ENCODE measurements at places on chromosomes 7 and 10.

DNA sequence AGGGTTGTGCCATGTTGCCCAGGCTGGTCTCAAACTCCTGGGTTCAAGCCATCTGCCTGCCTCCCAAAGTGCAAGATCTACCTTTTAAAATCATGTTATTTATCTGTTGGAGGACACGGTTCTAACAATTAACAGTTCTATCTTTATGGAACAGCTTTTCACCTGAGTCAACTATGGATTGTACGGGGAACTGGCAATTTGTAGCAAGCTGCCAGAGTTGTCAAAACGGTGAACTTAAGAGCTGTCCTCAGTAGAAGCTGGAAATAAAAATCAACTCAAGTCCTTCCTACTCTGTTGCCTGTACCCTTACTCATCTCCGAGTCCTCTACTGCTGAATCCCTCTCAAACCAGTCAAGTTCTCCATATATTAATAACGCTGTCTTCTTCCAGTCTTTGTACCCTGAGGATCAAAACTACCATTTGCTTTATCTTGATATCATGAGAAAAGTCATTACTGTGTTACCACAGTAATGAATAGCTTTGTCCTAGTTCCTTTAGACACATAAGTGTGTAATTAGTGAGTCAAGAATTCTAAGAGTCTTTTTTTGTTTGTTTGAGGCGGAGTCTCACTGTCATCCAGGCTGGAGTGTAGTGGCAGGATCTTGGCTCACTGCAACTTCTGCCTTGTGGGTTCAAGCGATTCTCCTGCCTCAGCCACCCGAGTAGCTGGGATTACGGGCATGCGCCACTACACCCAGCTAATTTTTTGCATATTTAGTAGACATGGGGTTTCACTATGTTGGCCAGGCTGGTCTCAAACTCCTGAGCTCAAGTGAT is 28.2 kb downstream of the HBP1 start:
- H3K4me1 ChIP-seq: no peaks in the 10 kb centered on the region
- no peaks in the 10 kb centered on the region for H3K27me3 ChIP-seq
- no peak overlapping the region for H3K4me3 ChIP-seq
- H3K36me3 ChIP-seq: no peaks in the 10 kb centered on the region
- H3K27ac ChIP-seq: peak overlapping the region; percentile 51

DNA sequence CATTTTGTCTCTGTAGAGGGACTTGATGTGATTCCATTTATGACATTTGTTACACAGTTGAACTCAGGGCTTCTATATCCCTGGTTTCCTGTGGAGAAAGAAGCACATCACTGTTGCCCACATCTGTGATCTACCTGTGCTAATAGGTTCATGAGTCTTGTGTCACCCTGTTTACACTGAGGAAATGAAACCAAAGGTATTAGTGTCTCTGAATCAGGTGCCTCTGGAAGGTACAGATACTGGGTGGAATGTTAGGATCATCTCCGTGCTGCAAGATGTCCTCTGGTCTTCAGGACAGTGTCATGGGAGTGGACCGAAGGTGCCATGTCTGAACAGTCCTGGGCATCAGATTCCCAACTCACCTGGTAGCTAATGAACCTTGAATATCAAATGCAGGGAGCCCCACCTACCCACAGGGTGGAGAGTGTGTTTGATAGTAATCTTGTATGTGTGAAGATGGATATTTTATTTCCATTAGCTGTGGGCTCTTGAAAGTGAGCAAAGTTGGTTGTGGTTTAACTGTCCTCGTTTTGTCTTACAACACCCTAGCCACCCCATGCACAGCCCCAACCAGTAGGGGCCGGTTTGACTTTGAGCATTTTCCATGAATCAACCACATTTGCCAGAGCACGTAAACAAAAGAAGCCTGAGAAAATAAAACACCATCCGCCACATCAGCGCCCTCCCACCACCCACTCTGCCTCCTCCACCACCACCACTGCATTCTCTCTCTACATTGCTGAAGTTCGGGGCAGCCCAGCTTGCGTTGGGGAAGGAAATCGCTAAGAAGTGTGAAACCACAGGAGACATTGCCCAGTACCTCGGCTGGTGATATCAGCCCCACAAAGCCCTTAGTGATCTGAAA is 40.7 kb downstream of the TARP start:
- H3K36me3 ChIP-seq: no peaks in the 10 kb centered on the region
- H3K27ac ChIP-seq: no peak overlapping the region
- no peaks in the 10 kb centered on the region for H3K27me3 ChIP-seq
- H3K4me1 ChIP-seq: no peaks in the 10 kb centered on the region
- no peak overlapping the region for H3K4me3 ChIP-seq
- peak; percentile 24 for DNase-seq

GRCh38 chr7:96414931-96415292 is 93.0 kb upstream of the SLC25A13 start:
- H3K27ac ChIP-seq: no peak overlapping the region
- H3K27me3 ChIP-seq: peaks cover 4% of the 10 kb centered on the region
- H3K36me3 ChIP-seq: no peaks in the 10 kb centered on the region
- no peak for DNase-seq

GRCh38 chr10:107417446-107417845 is 252.9 kb upstream of the SORCS1 start:
- no peaks in the 10 kb centered on the region for H3K4me1 ChIP-seq
- no peak overlapping the region for H3K27ac ChIP-seq
- no peak for DNase-seq
- H3K27me3 ChIP-seq: no peaks in the 10 kb centered on the region
- H3K4me3 ChIP-seq: no peak overlapping the region

- H3K27me3 ChIP-seq: no peaks in the 10 kb centered on the region
- no peak overlapping the region for H3K4me3 ChIP-seq
These were observed 245.5 kb upstream of the TCERG1L start for GRCh38 chr10:131556897-131557495.

DNA sequence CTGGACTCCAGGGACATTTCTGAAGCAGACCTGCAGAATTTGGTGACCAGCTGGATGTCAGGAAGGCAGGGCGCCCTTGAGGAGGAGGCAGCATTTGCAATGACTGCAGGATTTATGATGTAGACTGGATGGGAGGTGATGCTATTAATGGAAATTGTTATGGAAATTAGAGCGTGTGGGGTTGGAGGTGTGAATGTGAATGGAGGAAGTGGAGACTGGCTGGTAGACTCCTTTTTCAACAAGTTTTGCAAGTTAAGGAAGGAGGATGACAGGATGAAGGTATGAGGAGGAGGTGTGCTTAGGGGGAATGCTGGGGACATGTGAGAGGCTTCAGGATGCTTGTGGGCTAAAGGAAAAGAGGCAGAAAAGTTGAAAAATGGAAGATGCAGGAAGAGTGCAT is 137.0 kb downstream of the TMEM178B start:
- no peaks in the 10 kb centered on the region for H3K36me3 ChIP-seq
- no peaks in the 10 kb centered on the region for H3K4me1 ChIP-seq
- no peaks in the 10 kb centered on the region for H3K27me3 ChIP-seq
- no peak overlapping the region for H3K4me3 ChIP-seq
- DNase-seq: no peak

- no peak for DNase-seq
- H3K36me3 ChIP-seq: no peaks in the 10 kb centered on the region
- no peaks in the 10 kb centered on the region for H3K27me3 ChIP-seq
- H3K4me1 ChIP-seq: no peaks in the 10 kb centered on the region
These were observed 62.8 kb downstream of the EGFR start for GRCh38 chr7:55081472-55082227.

DNA sequence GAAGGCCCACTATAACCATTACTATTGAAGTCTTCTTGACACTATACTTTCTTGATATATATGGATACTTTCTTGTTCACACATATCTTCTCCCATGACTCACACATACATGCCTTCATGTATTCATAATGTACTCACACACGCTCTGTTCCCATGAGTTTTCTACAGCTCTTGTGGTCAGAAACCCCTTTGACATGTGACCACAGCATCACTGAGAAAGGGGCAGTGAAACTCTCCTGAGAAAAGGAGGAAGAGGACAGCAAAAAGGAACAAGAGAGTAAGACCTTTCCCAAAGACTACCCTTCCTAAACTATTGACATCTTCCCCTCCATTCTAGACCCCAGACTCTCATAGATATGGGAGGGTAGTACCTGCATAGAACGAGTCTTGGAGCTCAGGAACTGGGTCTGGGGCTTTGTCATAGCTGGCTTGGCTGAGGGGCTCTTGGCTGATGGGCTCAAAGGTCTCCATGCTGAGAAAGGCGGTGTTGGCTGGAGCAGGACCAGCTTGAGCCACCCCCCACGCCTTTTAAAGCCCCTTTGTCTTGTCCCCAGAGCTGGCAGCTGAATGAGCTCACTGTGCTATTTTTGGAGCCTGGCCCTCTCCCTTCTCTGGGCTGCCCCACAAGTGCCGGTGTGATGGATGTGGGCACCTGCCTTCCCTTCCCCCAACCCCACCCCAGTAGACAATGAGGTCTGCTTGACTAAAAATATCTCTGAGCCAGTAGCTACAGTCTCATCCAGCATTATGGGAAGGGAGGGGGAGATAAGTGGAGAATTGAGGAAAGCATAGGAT is 5.1 kb downstream of the SYNPO2L start:
- H3K4me3 ChIP-seq: no peak overlapping the region
- no peak overlapping the region for H3K27ac ChIP-seq
- DNase-seq: no peak
- H3K36me3 ChIP-seq: no peaks in the 10 kb centered on the region
- H3K27me3 ChIP-seq: no peaks in the 10 kb centered on the region

- H3K27ac ChIP-seq: no peak overlapping the region
- H3K27me3 ChIP-seq: no peaks in the 10 kb centered on the region
- no peaks in the 10 kb centered on the region for H3K36me3 ChIP-seq
- no peak overlapping the region for H3K4me3 ChIP-seq
- no peak for DNase-seq
These were observed 376.0 kb downstream of the TFEC start for GRCh38 chr7:115654384-115655214.

- H3K4me3 ChIP-seq: no peak overlapping the region
- H3K27ac ChIP-seq: no peak overlapping the region
- H3K27me3 ChIP-seq: no peaks in the 10 kb centered on the region
- no peak for DNase-seq
- peaks cover 17% of the 10 kb centered on the region for H3K4me1 ChIP-seq
These were observed 45.0 kb downstream of the AFAP1L2 start for GRCh38 chr10:114359041-114359952.

- H3K4me1 ChIP-seq: no peaks in the 10 kb centered on the region
- H3K27ac ChIP-seq: no peak overlapping the region
- H3K27me3 ChIP-seq: no peaks in the 10 kb centered on the region
- H3K4me3 ChIP-seq: no peak overlapping the region
- DNase-seq: no peak
These were observed 139.6 kb upstream of the GDF10 start for GRCh38 chr10:47160261-47160908.

GRCh38 chr7:130288829-130289228 is 4.1 kb upstream of the CPA4 start:
- H3K27me3 ChIP-seq: no peaks in the 10 kb centered on the region
- H3K4me1 ChIP-seq: no peaks in the 10 kb centered on the region
- DNase-seq: no peak
- no peaks in the 10 kb centered on the region for H3K36me3 ChIP-seq
- H3K4me3 ChIP-seq: no peak overlapping the region
- no peak overlapping the region for H3K27ac ChIP-seq

GRCh38 chr10:10647331-10647730 is 370.3 kb upstream of the CELF2 start:
- H3K36me3 ChIP-seq: no peaks in the 10 kb centered on the region
- no peaks in the 10 kb centered on the region for H3K27me3 ChIP-seq
- H3K27ac ChIP-seq: no peak overlapping the region
- DNase-seq: no peak

- no peaks in the 10 kb centered on the region for H3K36me3 ChIP-seq
- no peak overlapping the region for H3K27ac ChIP-seq
- H3K4me3 ChIP-seq: no peak overlapping the region
- no peak for DNase-seq
- H3K27me3 ChIP-seq: peaks cover 5% of the 10 kb centered on the region
These were observed 34.5 kb upstream of the LYZL1 start for GRCh38 chr10:29254123-29255046.

- no peak for DNase-seq
- H3K4me1 ChIP-seq: no peaks in the 10 kb centered on the region
- no peak overlapping the region for H3K4me3 ChIP-seq
These were observed 60.7 kb downstream of the DGKB start for GRCh38 chr7:14841869-14842268.

- no peak overlapping the region for H3K4me3 ChIP-seq
- H3K27me3 ChIP-seq: no peaks in the 10 kb centered on the region
- H3K4me1 ChIP-seq: no peaks in the 10 kb centered on the region
- H3K36me3 ChIP-seq: no peaks in the 10 kb centered on the region
These were observed 595.5 kb downstream of the LRMDA start for GRCh38 chr10:76026905-76027304.

DNA sequence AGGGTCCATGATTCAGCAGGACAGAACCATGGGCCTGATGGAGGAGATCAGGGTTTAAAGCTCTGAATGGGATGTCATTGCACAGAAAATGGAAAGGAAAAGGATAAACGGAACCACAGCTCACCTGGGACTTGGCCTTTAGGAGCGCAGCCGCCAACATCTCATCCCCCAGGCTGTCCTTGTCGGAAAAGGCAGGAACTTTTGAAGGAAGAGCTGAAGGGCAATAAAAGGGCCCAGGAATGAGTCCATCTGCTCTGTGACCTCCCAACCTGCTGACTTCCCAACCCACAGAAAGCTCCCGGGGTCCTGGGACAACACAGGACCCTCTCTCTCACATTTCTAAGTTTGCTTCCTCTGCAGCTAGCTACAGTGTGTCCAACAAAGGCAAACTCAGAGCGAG is 6.1 kb downstream of the ZNF3 start:
- H3K4me3 ChIP-seq: no peak overlapping the region
- peaks cover 27% of the 10 kb centered on the region for H3K36me3 ChIP-seq
- H3K27me3 ChIP-seq: no peaks in the 10 kb centered on the region
- no peak overlapping the region for H3K27ac ChIP-seq
- DNase-seq: no peak

- H3K27ac ChIP-seq: no peak overlapping the region
- no peak overlapping the region for H3K4me3 ChIP-seq
- H3K27me3 ChIP-seq: no peaks in the 10 kb centered on the region
- H3K4me1 ChIP-seq: no peaks in the 10 kb centered on the region
- DNase-seq: no peak
- no peaks in the 10 kb centered on the region for H3K36me3 ChIP-seq
These were observed 369.5 kb downstream of the ABCA13 start for GRCh38 chr7:48540746-48541145.

- no peaks in the 10 kb centered on the region for H3K27me3 ChIP-seq
- DNase-seq: no peak
- H3K4me3 ChIP-seq: no peak overlapping the region
- no peaks in the 10 kb centered on the region for H3K4me1 ChIP-seq
- H3K36me3 ChIP-seq: no peaks in the 10 kb centered on the region
These were observed 868.0 kb downstream of the KCNMA1 start for GRCh38 chr10:76769582-76769981.

GRCh38 chr7:92446869-92447344 is 375 bp upstream of the GATAD1 start:
- no peak for DNase-seq
- peak overlapping the region; percentile 99 for H3K27ac ChIP-seq
- H3K36me3 ChIP-seq: no peaks in the 10 kb centered on the region
- H3K4me1 ChIP-seq: no peaks in the 10 kb centered on the region

GRCh38 chr7:94008537-94008936 is 4.4 kb upstream of the BET1 start:
- H3K4me1 ChIP-seq: no peaks in the 10 kb centered on the region
- no peak overlapping the region for H3K27ac ChIP-seq
- H3K4me3 ChIP-seq: no peak overlapping the region
- peak; percentile 20 for DNase-seq
- H3K36me3 ChIP-seq: no peaks in the 10 kb centered on the region

Measured in breast epithelium (tissue), 4 donors.